ENCODE measurements at places on chromosomes 7 and 10.

GRCh38 chr10:45419676-45420025 lies 45.6 kb downstream of the ALOX5 start:
- ATAC-seq, result peak; percentile 13

DNA sequence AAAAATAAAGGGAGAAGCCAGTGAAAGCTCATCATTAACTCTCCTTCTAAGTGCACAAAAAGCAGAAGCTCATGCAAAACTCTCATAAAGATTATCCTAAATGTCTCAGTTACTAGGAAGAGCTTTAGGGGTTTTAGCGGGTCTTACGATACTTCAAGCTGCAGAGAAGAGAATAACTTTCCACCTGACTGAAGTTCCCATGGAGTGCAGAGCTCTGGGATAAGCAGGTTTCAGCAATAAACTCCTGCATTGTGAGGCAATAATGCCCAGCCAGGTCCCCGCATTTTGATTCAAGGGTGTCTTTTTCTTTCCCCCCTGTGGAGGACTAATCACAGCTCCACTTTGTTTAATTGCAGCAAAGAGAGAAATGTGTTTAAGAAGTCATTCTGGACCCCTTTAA lies 241.9 kb upstream of the SP8 start:
- no peak for ATAC-seq

- peak; percentile 90 for ATAC-seq
These were observed 109.4 kb upstream of the LANCL2 start for GRCh38 chr7:55255496-55256445.

GRCh38 chr10:15067154-15067553 lies 21.4 kb downstream of the ACBD7 start:
- no peak for ATAC-seq

GRCh38 chr10:102624751-102625645 lies 19.3 kb upstream of the TRIM8 start:
- ATAC-seq, result no peak

DNA sequence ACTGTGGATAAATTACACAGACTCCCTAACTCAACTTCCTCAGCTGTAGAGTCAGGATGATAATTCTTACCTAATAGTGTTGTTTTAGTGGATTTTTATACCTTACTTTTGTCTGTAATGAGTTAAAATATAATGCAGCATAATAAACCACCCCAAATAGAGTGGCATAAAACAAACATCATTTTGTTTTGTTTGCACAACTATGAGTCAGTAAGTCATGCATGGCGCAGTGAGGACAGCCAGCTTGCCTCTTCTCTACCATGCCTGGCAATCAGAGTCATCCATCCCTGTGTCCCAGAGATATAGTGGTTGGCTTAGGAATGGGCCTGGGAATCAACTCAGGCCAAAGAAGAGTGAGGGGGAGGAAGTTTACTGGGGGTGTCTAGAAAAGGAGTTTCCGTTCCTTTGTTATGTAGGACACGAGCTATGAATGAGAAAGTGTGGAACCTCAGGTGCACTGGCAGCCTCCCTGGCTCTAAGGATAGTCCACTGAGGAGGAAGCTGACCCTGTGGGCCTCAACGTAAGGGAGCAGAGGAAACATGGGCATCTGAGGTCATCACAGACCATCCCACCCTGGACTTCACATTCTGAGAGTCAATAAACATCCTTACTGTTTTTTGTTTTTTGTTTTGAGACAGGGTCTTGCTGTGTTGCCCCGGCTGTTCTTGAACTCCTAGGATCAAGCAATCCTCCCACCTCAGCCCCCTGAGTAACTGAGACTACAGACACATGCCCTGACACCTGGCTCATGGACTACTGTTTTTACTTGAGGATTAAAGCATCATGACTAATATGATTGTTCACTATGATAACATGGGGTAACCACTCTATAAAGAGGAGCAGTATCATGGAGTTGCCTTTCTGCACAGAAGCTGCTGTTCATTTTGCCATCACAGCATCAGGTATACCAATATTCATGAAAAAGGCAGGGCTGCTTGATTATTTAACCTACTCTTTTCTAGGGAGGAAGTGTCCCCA lies 21.0 kb upstream of the GRB10 start:
- ATAC-seq, result no peak

DNA sequence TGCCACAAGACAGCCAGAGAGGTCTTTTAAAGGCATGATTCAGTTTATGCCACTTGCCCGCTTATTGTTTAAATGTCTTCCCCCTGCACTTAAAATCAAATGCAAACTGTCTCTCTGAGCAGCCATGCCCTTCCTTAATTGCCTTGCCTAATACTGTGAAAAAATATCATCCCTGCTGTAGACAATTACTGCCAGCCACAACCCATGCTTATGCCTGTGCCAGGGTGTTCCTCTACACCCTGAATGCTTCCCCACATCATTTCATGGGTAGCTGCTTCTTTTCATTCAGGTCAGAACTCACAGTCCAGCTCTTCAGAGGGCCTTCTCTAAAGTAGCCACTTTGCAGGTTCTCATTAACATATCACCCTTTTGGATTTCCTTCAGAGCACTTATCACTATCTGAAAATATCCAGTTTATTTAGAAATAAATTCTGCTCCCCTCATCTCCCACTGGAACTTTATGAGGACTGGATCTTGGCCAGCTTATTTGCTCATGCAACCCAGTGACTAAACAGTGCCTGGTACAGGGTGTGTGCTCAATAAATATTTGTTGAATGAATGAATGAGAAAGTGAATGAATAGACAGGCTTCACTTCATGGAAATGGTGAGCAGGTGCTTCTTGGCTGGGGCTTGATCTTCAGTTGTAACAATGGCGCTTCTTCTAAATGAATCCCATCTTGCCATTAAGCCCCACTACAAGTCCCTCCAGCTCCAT lies 162.4 kb upstream of the MDFIC start:
- ATAC-seq, result no peak

DNA sequence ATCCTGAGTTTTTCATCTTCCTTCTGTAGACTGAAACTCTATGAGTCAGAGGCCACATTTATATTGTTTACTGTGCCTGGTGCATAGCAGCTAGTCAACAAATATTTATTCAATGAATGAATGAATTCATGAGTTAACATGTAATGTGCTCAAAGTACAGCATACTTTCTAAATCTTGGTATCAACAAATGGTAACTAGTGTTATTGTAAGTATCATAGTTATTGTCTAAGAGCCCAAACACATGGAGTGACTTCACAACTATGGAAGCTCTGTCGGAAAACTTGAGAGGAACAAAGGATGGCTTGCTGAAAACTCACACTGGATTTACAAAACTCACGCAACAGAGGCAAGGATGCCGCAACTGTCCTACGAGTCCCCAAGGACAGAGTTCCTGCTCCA lies 35.9 kb downstream of the DENND2A start:
- no peak for ATAC-seq

- ATAC-seq, result no peak
These were observed 103.9 kb downstream of the GATA3 start for GRCh38 chr10:8158193-8159071.

GRCh38 chr10:78543749-78544362 lies 510.2 kb downstream of the RPS24 start:
- peak; percentile 91 for ATAC-seq

DNA sequence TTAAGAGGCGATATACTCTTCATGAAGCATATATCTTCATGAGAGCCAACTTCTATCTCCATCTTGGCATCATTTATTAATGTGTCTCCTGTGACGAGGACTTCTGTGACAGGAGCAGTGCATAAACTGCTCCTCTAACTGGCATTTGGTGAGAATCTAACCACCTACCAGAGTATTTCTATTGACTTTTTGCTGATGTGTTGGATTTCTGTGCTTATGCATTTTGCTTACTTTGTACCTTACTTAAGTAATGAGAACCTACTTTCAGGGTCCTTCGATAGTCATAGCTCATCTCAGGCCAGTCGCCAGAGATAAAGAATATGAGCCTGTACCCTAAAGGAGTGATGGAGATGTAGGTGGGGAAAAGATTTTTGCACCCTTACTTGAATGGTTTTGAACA lies 265.7 kb downstream of the SUGCT start:
- no peak for ATAC-seq

DNA sequence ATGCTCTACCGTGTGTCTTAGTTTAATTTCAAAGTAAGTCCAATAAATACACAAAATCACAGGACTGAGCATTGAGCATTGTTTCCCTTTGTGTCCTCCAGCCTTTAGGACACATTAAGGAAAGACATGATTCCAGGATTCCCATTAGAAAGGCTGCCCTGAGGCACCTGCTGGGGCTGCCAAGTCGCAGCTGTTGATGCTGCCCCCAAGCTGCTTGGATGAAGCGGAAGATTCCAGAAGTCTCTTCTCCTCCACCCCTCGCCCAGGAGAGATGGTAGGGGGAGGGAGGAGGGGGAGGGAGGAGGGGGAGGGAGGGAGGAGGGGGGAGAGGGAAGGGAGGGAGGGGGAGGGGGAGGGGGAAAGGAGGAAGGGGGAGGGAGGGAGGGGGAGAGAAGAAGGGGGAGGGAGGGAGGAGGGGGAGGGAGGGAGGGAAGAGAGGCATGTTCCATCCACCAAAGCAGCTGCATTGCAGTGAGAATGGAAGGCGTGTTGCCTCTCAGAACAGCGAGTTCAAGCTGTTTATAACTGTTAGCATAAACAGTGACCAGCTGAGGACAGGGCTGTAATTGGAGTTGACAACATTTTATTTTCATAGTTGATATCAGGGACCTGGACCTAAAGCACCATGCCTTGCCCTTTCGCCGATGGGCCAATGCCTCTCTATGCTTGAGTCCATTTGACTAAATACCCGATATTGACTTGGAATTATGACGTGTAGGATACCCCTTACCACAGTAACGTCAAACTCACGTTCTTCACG lies 67.3 kb downstream of the DIP2C start:
- no peak for ATAC-seq

GRCh38 chr10:132916421-132916841 lies 25.9 kb downstream of the CFAP46 start:
- no peak for ATAC-seq

GRCh38 chr10:71290331-71290730 lies 28.7 kb upstream of the SLC29A3 start:
- ATAC-seq, result no peak

DNA sequence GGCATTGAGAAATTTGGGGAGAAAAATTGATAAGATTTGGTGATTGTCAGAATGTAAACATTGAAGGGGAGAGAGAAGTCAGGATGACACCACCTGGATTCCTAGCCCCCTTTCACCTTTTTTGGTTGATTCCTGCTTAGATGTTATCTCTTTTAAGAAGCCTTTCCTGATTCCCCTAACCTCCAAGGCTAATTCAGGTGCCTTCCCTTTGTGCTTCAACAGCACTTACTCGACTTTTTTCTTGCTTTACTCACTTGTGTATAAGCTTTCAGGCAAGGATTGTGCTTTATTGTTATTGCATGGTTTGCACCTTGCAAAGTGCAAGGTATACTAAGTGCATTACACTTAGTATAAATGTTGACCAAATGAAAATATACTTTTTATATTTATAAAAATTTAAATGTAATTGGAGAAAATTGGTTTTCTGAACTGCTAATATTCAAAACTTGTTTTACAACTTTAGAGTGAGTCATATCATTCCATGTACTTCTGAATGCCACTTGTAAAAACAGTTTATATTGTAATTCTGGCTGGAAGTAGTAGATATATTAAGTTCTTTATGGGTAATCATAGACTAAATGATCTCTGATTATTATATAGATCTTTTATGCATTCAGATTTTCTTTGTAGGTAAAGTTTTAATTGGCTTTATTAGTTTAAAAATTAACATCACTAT lies 13.2 kb downstream of the SHOC2 start:
- ATAC-seq, result no peak

DNA sequence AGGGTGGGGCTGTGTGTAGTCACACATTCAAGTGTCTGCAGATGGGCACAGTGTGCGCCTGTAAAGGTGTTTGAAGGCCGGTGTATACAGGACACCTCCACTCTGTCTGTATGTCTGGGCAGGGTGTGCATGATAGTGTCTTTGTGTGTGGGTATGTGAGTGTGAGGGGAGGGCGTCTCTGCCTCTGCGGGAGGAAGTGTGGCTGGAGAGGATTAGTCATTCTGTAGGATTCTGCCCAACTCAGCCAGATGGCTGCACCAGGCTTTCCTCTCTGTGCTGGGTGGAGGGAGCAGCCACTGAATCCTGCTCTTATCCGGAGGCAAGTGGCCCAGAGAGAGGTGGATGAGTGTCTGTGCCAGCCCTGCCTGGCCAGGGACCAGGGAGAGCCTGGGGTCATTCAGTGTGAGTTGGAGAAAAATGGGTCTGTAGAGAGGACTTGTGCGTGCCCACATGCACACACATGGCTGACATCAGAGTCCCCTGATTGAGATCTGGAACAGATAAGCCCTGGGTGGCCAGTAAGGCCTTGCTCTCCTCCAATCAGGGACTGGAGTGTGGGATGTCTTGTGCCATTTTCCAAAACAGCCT lies 1.7 kb downstream of the SFXN3 start:
- peak; percentile 58 for ATAC-seq

- peak; percentile 27 for ATAC-seq
These were observed 10.8 kb upstream of the XPNPEP1 start for GRCh38 chr10:109933984-109934565.

- ATAC-seq, result peak; percentile 51
These were observed 11.5 kb downstream of the DIP2C start for GRCh38 chr10:677750-678661.

- ATAC-seq, result no peak
These were observed 32.2 kb downstream of the CALML5 start for GRCh38 chr10:5467207-5467535.

DNA sequence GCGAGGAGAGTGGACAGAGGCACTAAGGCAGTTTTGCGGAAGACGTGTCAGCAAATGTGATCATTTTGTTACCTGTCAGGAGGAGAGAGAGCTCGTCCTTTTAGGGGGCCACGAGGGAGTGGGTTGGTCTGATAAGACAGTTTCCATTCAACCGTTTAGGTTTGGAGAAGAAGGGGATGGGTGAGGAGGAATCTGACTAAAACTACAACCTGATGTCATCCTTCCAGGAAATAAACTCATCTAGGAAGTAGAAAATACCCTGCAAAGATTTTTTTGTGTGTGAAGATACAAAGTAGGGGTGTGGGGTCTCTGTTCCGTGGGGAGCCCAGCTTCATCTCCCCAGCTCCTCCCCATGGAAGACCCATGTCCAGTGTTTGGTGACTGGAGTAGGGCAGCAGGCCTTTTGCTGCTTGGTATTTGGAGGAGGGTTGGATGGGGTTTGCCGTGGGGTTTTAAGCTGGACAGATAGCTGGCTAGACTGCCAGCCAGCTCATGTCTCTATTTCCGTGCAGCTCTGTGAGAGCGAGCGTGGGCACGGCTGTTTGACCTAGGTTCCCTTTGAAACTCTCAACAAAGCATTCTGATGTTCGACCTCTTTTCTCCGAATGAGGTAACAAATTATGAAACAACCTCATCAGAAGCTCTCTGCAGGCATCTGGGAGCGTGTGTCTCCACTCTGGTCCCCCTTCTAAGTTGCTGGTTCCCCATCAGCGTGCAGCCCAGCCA lies 136.0 kb upstream of the TCF7L2 start:
- no peak for ATAC-seq

DNA sequence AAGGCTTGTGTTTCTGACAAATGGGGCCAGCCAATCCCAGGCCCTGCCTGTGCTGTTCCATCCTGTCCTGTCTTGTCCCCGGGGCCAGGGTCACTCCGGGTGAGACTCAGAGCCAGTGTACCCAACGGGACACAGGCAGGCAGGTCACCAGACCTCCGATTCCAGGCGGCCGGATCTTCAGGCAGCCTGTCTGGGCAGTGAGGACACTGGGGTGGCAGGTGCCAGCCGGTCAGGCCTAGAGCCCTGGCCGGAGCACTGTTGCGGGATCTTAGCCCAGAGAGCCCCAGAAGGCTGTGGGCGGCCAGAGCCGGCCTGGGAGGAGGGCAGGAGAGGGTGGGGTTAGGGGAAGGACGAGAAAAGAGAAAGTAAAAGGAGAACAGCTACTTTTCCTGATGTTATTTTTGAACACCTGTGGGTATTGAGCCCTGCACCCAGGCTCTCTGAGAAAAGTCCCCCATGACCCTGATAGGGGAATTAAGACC lies 134.3 kb upstream of the TNRC18 start:
- peak; percentile 26 for ATAC-seq
